C1 segment of cervical spinal cord (tissue), 14 donors: ENCODE measurements at places on chromosomes 12 and 14.

DNA sequence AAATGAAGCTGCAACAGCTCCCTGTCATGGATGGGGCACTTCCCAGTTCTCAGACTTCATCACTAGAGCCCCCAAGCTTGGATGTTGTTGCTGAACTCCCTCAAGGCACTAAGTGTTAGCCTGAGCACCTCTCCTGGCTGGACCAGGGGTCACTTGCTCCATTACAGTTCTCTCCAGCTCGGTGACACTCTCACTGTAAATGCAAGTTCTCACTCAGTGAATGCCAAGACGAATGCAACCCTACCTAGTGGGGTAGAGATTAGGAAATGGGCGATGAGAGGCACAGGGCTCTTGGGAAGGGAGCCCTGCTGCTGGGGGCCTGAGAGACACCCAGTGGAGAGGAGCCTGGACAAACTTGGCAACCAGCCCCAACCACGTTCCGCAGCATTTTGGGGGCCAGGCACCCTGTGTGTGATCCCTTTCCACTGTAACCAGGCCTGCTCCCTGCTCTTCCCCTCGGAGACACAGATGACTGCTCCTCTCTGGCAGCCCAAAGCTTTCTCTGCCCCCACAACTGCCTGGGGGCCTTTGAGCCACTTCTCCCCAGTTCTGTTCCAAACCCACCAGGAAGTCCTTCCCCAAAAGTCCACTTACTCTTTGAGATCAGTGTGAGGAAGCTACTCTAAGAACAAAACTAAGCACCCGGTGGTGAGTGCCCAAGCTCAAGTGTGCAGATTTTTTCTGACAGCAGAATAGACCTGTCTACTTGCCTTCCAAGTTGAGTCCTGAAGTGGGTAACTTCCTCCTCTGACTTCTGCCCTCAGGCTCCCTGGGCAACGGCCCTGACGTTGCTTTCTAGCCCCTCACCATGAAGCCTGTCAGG is 8.0 kb upstream of the SELPLG start:
- no peak for DNase-seq

DNA sequence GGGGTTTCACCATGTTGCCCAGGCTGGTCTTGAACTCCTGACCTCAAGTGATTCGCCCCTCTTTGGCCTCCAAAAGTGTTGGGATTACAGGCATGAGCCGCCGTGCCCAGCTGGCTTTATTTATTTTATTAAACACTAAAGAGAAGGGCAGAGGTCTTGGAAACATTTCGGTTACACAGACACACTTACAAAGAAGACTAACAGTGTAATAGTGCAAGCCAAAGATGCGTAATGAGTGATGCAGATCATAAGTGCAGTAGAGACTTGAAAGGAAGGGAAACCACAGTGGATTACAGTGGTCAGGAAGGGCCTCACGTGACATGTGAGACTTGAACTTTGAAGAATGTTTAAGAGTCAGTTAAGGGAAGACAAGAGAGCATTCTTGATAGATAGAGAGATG is 33.9 kb upstream of the CDK17 start:
- no peak for DNase-seq

GRCh38 chr12:88111074-88111652 is 30.7 kb downstream of the CEP290 start:
- DNase-seq, result no peak

GRCh38 chr12:57834086-57834876 is 12.2 kb downstream of the CTDSP2 start:
- no peak for DNase-seq

DNA sequence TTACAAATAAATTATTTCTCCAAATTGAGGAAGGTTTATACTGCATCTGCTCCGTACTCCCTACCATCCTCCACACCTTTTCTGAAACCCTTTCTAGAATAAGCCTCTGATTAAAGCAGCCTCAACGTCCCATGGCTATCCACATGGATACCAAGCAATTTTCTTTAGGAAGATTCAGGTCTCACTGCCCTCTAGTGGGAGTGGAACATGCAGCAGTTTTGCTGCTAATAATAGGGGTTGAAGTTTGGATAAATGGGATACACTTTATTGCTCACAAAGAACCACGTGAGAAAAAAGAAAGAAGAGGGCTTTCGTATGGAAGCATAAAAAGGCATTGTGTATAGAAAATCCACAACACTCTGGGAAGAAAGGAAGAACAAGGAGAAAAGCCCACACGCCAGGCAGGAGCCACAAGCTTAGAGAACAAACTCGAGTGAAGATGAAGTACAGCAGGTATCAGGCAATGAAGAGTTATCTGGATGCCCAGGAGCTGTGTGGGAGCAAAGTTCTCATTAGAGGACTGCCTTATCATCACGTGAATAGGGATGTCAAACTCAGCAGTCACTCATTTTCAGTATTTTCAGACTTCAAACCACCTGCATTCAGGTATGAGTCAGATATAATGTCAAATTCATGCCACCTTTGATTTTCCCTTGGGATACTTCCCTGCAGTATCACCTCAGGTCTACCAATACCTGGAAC is 45.8 kb downstream of the CCER1 start:
- DNase-seq, result no peak

DNA sequence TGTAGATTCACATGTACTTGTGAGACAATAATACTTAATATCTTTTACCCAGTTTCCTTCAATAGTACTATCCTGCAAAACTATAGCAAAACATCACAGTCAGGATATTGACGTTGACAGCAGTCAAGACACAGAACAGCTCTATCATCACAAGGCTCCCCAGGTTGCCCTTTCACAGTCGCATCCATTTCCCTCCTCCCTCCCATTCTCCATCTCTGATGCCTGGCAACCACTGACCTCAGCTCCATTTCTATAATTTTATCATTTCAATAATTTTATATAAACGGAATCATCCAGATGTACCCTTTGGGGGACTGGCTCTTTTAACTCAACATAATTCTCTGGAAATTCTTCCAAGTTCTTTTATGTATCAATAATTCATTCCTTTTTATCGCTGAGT is 81.5 kb downstream of the PLXNC1 start:
- DNase-seq, result no peak
